ENCODE measurements at places on chromosomes 2 and 18.

DNA sequence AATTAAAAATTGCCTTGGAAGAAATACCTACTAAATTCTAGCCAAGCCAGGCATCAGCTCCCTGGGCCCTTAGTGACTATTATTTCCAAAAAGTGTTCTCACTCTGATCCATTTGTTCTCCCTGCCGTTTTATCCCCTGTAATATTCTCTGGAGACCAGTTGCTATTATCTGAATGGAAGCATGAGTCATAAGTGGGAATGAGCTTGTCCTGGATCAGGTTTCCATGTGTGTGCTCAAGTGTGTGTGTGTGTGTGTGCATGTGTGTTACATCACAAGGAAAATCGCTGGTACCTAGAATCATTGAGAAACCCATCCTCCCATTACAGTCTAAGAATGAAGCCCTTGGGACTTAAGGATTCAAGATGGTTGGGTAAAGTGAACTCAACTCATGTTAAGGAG is 130.3 kb upstream of the CXCR4 start:
- DNase-seq = no peak

DNA sequence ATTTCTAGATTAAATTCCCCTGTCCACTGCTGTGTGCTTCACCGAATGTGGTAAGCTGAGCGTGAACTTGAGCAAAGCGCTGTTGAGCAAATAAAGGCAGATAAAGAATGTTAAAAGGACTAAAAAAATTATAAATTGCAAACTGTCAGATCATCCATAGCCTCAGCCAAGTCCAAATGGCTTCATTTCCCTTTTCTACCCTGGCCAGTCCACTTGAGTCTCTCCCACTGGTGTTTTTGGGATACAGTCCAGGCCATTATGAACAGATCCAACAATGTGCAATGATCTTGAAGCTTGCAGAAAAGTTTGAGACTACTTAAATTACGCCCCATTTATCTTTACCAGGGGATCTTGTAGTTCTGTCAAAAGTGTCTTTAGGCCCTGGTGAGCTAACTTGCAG is 254.6 kb upstream of the PIK3C3 start:
- no peak for DNase-seq

DNA sequence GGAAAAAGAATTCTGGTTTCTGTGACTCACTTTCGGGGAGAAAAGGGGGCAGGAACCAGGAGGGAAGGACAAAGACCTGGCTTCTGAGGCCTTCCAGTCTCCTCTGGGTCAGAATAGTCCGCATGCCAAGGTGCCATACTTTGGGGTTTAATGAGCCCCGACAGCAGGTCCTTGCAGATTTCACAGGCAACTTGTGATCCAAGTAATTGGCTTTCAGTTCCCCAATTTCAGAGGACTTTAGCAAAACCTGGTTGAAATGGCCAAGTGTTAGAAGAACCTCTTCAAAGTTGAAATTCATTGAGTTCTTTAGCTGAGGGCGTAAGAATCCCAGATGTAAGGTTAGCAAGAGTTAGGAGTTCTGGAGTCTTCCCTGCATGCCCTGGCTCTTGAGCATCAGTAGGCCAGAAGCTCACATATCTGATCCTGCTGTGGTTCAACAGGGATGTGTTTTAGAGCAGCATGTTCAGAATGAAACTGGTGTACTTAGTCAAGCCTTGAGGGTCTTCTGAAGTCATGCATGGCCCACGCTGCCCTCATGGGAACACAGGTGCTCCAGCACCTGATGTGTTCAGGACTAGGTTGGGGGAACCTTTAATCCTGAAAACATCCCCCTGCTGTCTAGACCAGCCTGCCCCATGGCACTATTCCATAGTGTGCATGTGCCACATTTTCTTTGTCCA is 143.0 kb downstream of the NUP35 start:
- DNase-seq = no peak

DNA sequence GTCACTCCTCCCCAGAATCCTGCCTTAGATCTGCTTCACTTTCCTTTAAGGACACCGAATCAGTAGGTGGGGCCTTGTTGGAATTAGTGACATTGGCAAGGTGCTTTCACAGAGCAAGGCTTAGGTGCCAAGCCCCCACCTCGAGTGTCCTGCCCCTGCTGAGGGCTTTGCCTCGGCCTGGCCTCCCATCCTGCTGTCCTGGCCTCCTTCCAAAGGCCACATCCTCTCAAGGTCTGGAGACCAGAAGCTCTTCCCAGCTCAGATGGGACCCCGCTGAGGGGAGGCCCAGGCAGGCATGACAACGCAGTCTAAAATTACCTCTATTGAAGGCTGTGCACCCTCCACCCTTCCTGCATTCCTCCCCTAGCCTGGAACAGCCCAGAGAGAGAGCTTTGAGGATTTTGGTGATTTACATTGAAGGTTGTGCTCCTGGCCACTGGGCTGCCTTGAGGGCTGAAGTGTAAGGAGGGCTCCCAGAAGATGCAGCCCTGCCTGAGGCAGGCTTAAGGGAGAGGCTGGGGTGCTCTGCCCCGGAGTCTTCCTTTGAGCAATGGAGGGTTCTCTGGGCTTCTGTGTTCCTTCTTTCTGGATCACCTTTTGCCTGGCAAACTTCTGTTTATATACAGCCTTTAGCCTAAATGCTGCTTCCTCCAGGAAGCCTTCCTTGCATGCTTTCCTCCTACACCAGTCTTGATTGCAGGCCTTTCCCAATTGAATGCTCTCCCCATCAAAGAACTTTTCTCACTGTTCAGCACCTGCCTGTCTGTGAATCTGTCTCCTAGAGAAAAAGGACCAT is 154.4 kb downstream of the DDX1 start:
- DNase-seq = no peak

DNA sequence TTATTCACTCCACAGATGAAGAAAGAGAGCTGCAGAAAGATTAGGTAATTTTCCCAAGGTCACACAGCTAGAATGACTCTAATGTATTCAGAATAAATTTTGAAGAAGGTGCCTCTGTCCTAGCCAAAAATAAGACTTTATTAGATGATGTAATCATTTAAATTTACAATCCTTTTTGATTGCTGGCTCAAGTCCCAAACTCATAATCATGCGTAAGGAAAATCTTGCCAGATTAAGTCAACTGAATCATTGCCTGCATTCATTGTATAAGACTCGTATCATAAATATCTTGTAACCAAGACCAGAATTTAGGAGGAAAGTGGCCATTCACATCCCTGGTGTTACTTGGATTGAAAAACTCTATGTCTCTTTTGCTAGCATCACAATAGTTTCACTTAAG is 53.1 kb upstream of the STK39 start:
- no peak for DNase-seq

DNA sequence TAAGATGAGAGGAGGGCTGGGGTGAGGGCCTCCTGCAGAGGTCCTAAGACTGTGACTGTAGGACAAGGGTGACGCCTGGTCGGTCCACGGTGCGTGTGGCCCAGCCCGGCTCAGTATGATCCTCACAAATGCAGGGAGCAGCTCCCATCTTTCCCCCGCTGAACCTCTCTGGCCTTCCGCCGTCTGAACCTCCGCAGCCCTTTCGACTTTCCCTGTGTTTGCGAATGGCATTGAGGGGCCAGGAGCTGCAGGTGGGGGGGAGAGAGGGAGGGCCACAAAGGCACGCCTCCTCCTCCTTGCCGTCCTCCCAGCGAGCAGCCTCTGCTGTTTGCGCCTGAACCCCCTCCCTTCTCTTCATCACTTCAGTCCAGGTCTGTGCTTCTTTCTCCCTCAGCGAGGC is 68.6 kb upstream of the PXDN start:
- no peak for DNase-seq

DNA sequence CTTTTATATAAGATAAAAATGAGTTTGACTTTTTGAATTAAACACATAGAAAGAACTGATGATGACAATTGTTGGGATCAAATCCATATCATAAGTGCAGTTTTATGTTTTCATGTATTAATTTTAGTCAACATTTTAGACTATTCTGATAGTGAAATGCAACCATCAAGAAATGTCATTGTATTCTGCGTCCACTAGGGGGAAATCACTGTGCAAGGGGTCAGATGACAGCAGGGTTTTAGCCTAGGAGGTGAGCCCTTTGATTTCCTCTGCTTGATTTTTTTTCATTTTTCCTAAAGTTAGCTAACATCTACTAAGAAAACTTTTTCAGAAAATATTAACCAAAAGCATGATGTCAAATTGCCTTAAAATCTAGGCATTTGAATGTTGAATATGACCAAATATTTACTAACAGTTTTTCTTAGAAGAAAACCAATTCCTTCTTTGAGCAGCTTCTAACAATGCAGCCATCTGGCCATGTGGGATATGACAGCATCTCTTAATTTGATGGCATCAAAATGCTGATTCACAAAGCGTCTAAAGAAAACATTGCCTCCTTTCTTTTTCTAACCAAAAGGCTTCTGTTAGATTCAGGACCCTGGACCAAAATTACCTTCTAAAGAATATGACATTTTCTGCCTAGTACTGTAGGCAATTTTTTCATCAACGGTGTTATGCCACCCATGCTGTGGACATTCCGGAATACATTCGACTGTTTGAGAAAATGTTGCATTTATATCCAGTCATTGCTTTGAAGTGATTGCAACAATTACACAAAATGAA is 141.5 kb downstream of the SPHKAP start:
- DNase-seq = no peak

DNA sequence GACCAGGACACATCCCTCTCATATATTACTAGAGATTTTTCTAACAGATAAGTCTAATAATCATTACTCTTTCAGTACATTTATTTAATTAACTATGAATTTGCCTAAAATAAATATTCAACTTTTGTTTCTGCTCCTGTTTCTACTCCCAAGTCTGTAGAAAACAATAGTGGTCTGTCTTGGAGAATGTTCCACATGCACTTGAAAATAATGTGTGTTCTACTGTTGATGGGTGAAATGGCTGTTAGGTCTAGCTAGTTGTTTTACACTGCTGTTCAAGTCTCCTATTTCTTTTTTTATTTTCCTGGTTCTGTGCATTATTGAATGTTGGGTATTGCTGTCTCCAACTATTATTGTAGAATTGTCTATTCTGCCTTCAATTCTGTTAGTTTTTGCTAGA is 47.2 kb downstream of the SPOPL start:
- no peak for DNase-seq

GRCh38 chr2:29130295-29130694 is 15.1 kb downstream of the CLIP4 start:
- DNase-seq = peak; percentile 17

DNA sequence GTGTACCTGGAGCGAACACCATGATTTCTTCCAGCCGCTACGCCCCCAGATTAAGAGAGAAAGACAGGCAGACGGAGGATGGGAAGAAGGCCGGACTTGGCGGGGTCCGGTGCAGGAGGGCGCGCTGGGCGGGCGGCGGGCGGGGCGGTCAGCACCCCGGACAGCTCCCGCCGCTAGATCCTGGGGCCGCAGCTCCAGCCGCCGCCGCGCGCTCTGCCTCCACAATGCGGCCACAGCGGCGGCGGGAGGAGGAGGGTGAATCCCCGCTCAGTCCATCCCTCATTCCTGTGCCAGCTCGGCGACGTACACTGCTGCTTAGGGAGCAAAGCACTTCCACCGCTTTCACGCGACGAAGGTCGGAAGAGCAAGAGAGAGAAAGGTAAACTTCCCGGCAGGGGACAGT is at the start of gene AKAIN1:
TSS of gene AKAIN1 (minus strand) at position 226 of the 403 bp plus-strand sequence. CDS start at position 22, 204 bp downstream.
- peak; percentile 9 for DNase-seq

- DNase-seq = no peak
Observed at GRCh38 chr2:187924293-187924692, 367.4 kb upstream of the GULP1 start.

- no peak for DNase-seq
Observed at GRCh38 chr2:120439637-120440384, 93.9 kb downstream of the INHBB start.

- DNase-seq = no peak
Observed at GRCh38 chr18:23532848-23533247, 29.5 kb downstream of the RMC1 start.

DNA sequence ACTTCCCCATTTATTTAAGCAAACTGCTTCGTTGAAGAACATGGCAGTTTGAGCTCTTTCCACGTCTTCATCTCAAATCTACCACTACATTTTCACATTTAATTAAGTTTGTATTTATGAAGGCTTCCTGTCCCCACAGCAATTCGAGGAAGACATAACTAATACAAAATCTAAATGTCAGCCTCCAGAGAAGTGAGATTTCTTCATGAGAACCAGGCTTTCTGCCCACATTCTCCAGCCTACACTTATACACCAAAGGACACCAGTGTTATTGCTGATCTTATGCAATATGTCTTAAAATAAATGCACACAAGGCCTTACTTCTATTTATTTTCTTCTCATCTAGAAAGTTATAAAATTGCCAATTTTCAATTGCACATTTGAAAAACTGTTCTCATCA is 1209.3 kb upstream of the FAM98A start:
- DNase-seq = no peak

DNA sequence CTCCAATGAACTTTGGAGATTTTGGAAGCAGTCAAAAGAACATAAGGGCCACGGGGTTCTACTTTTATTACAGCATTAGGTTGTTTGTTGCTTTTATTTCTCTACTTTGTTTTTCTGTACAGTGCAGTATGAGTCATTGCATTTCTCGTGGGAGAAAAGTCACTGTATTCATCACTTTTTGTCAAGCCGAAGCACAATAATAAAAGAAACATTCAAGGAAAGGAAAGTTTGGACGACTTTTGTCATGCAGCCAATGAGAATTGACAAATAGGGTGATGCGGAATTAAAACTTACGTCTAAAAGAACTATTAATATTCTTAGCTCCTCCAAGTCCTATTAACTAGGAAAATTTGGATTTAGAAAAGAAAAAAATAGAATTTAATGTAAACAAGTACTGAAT is 209.9 kb downstream of the TMEM182 start:
- no peak for DNase-seq

DNA sequence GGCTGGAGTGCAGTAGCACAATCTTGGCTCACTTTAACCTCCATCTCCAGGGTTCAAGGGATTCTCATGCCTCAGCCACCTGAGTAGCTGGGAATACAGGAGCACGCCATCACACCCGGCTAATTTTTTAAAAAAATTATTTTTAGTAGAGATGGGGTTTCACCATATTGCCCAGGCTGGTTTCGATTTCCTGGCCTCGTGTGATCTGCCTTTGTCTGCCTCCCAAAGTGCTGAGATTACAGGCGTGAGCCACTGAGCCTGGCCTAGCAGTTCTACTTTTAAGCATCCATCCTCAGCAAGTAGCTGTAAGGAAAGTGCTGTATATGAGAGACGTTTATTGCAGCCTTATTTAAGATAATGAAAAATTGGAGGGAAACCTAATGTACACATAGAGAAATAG is 79.7 kb downstream of the ZDBF2 start:
- no peak for DNase-seq

DNA sequence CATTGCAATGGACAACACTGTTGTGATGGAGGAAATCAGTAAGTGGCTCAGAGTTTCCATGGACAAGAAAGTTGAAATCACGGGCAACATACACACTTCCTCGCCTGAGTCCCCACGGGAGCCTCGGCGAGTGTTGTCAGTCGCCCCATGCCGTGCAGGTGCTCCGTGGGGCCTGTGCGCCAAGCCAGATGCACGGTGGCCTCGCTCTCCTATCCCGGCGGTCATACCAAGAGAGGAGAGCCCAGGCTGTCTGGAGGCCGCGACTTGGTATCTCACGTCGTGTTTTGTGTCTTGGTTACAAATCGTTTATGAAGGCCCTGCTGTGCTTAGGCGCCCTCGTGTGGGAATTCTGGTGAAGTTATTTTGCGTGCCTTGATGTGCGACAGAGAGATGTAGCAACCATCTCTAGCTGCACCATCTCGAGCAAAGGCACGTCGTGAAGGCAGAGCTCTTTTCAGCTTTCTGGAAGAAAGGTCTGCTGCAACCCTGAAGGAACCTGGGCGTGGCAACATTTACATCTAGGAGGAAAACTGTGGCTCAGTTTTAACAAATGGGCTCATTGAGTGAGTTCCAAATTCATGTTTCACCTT is 21.8 kb downstream of the ATG4B start:
- no peak for DNase-seq
